Activated effector memory CD4-positive, alpha-beta T cell treated with Interleukin-2 at 50 U/mL for 16 hours (primary cell): ENCODE measurements at places on chromosomes 2 and 18.
A peak's percentile ranks its signal among the peaks of the same experiment; 100 is the strongest.

GRCh38 chr2:37623406-37623805 lies 48.0 kb downstream of the CDC42EP3 start:
- no peak for DNase-seq

GRCh38 chr2:161004379-161004778 lies 155.8 kb upstream of the TANK start:
- no peak for DNase-seq

- no peak for DNase-seq
Measured at GRCh38 chr2:153873052-153874048, 1.6 kb downstream of the GALNT13 start.

DNA sequence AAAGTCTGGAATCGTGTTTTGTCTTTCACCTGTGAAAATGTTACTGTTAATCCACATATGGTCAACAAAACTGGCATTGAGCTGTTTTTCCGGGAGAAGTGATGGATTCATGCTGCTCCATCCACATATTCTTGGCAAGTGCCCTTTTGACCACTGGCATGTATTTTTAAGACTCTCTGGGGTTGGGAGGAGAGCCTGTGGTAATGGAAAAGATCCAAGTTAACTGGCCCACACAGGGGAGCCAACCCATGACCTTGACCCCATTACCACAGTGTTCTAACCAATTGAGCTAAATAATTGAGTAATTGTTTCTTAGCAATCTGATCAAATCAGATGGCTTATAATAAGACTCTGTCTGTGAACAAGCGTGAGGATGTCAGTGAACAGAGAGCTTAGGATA lies 296.2 kb upstream of the NRP2 start:
- DNase-seq, result no peak

GRCh38 chr2:122868646-122869275 lies 1113.3 kb downstream of the TSN start:
- DNase-seq, result no peak

DNA sequence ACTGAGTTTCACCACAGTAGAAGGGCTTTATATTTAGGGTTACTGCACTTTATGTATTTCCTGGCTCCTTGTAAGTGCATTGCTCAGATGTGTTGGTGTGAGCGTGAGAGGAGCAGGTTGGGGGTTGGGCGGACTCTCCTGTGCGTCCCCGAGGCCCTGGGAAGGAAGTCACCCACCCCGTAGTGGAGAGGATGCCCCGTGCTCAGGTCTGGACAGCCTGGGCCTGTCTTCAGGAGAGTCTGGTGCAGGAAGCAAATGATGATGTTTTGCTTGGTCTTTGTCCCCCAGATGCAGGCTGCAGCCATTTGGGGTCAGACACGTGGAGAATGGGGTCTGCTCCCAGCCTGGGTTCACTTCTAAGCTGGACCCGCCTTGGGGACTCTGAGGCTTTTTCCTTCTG lies 182.8 kb downstream of the LDLRAD4 start:
- no peak for DNase-seq

DNA sequence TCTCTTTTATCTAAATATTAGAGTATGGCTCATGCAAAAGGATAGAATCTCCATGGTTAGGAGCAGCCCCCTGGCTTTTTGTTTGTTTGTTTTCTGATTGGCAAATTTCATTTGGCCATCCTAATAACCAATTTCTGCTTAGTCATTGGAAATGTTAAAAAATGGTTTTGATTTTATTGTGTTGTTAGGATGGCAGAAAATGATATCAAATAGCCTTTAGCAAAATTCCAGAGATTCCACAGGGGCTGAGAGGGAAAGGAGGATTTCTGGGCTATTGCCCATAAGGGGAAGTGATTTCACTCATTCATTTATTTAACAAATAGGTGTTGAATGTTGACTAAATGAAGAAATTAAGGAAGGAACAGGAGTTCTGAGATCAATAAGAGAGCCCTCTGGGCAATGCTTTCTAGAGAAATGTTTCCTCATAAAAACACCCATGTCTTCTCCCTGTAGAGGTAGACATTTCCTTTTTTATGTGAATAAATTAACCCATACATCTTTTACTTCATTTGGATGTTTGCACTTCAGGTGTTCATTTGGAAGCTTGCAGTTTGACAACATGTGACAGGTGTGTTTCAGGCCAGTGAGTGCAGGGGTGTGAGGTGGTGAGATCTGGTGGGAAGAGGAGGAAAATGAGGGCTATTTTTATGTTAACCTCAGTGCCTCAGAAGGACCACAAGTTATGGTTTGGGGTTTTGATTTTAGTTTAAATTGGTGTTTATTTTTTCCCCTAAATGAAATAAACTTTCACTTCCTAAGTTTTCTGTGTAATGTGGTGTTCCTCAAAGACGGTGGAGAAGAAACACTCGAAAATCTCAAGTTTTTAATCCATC lies 61.7 kb upstream of the EPC2 start:
- no peak for DNase-seq

- DNase-seq, result no peak
Measured at GRCh38 chr2:240359695-240360094, 75.8 kb upstream of the GPC1 start.

DNA sequence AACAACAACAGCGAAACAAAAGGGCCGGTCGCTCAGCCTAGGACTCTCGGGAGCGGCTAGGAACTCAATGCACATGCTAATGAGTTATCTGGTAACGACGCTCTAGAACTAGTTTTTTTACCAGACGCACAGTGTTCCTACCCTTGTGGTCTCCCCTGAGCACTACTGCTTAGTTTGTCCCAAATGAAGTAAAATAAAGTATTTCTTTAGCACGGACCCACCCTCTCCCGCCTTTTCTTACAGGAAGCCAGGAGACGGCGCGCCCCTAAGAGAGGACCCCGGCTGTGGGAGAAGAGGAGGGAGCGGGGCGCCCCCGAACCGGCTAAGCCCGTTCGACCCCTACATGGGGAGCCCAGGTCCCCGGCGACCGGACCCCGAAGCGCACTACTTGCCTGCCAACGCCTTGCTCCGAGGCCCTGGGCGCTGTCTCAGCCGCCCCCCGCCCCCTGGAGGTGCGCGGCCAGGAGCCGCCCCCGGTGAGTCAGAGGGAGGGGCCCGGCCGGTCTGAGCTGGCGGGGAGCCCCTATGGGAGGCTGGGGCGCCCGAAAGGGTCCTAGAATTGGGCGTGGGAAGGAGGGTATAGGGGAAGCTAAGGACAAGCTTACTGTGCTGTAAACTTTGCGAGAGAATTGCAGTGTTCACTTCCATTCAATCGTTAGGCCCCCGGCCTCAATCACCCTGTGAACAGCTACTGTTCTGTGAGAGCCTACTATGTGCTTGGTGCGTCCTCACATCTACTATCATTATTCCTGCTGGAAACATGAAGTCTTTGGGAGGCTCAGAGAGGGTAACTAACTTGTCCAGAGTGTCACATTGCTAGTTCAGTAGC lies 3.6 kb upstream of the CAPG start:
- no peak for DNase-seq

- DNase-seq, result no peak
Measured at GRCh38 chr2:24515335-24515734, 24.3 kb downstream of the NCOA1 start.

GRCh38 chr2:160375802-160376469 lies 117.7 kb downstream of the RBMS1 start:
- no peak for DNase-seq

GRCh38 chr18:25974630-25975077 lies 115.8 kb downstream of the SS18 start:
- no peak for DNase-seq

DNA sequence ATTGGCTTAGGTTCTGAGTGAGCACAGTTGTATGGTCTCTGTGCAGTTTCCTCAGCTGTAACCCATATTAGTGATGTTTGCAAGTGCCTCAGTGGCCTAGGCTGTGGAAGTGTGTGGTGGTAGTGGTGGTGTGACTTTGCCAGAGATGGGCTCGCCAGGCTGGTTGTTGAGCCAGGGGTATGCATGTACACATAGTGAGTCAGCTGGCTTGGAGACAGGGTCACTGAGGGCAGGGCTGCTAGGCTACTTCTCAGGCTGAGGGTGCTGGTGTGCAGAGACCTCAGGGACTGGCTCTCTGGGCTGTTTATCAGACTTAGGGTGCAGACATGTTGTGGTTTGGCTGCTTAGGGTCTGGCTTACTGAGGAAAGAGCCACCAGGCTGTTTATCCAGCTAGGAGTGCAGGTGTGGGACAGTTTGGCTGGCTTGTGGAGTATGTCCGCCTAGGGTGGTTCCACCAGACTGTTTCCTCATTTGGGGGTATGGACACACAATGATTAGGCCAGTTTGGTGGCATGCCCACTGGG lies 15.0 kb downstream of the APLF start:
- no peak for DNase-seq

- no peak for DNase-seq
Measured at GRCh38 chr2:107436281-107436680, 390.4 kb upstream of the RGPD4 start.

- peak; percentile 49 for DNase-seq
Measured at GRCh38 chr2:9681427-9681817, 50.6 kb upstream of the YWHAQ start.

DNA sequence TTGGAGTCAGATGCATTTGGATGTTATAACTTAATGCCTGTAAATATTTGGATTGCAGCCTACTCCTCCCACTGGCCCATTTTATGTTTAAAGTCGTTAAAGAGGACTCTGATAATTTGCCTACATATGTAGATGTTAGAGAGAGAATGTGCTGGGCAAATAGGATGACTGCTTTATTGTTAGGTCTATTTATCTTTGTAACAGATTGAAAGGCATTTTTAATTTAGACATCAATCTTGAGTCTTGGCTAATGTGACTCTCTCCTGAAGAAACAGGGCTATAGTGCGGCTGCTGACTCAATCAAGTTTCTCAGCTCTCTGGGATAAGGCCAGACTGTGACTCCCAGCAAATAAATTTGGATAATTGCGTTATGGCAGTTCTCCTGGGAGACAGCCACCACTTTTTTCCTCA lies 1101.4 kb downstream of the CBLN2 start:
- no peak for DNase-seq
